ENCODE measurements at places on chromosomes 5 and 9.

DNA sequence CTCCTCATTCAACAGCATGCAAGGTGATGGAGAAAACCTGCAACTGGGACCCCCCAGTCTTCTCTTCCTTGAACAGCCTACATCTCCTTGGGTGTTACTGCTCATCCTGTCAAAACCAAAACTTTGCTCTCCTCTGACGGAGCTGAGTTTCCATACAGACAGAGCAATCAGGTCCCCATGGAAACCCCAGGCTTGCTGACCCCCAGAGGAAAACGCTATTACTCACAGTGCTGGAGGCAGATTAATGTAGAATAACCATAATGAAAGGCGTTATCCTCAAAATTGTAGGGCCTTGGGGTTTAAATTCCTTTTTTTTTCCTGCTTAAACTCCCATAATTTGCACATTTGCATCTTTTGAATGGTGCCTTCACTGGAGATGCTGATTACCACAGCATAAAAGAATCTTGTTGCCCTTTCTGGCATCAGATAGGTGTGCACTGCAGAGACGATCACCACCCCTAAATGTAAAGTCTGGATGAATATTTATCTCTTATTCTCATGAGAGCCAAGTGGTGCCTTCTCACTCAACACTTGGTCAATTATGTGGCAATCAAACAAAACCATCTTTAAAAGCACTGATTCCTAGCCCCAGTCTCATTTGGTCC, 126.3 kb downstream of the MSX2 start:
- no peak for DNase-seq

- no peak for DNase-seq
These were observed 12.5 kb downstream of the TRIM7 start for GRCh38 chr5:181192337-181193046.

DNA sequence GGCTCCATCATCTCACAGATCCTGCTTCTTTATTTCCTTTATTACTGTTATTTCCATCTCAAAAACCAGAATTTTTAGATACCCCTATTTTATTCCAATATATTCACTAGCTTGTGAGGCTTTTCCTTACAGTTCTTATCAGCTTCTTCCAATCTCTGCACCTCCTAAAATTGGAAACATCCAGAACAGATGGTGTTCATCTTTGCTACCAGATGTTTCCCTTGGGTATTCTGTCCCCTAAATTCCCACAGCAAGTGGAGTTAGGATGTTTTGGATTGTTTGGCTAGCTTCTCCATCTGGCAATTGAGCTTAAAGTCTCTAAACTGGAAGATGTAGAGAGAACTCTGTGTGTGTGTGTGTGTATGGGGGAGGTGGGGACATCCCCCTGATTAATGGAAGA, 580.4 kb downstream of the DTWD2 start:
- DNase-seq = no peak

DNA sequence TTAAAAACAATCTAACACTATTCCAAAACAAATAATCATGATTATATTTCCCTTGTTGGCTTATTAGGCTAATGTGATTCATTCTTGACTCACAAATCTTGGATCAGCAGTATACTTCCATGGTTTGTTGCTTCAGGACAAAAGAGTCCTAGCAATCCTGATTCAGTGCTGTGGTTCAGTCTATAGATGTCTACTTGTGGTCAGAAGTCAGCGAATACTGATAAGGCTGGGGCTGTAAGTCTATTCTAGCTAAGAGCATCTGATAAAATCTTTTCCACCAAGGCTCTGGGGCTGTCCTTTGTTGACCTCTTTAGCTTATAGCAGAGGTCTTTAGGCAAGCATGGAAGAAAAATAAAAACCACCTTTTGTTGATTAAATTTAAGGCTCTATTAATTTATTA, 4.4 kb upstream of the SMIM3 start:
- DNase-seq = no peak

- no peak for DNase-seq
These were observed 395.9 kb downstream of the SEMA5A start for GRCh38 chr5:9149988-9150387.
